ENCODE measurements at places on chromosomes 7 and 10.

DNA sequence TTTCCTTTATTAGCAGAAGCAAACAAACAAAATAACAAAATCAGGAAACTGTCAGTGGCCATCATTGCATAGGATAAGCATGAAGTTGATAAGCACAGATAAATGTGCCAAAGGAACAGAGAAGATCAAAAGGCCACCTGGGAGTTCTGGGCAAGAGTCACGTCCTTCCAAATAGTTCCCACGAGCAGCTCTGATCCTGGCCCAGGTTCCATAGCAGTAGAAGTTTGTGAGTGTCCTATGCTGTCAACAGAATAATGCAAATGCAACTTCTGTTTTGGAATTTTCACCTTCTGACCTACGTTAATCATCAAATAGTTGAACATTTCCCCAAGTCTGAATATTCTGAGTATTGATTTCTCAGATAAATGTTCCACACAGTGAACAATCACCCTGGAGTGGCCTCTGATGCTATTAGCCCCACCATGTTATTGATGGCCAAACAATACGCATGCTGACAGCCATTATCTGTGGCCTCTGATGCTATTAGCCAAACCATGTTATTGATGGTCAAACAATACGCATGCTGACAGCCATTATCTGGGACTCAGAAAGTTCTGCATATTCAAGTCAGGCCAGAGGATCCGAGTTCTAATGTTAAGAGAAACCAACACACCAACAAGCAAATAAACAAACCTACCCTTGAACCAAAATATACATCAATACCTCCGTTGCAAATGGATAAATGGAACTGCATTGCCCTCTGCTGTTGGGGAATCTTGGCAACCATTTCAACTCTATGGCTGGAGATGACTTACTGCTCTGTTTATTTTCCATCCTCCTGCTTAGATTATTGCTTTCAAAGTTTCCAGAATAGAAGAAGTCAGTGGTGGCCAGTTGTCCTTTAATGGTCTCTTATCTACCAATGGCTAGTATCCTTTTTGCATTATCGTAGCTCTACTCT lies 63.3 kb downstream of the MRC1 start:
- DNase-seq: no peak

- DNase-seq: peak; percentile 37
Measured at GRCh38 chr10:132142396-132143161, 44.2 kb upstream of the DPYSL4 start.

- DNase-seq: no peak
Measured at GRCh38 chr10:5632446-5632845, 33.9 kb downstream of the ASB13 start.

DNA sequence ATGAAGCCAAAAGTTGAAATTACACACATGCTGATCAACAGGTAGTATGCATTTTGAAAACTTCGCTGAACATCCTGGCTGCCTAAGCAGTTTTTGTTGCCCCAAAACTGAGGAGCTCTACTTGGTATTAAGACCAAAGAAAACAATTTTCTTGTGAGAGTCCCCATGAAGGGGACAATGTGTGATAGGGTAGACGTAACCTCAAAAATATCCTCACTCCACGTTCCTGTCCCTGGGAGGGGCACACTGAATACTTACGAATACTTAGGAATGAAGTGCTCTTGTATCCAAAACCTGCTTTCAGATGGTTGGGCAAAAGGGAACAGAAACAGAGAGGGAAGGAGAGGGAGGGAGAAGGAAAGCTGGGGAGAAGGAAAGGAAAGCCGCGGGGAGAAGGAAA lies 24.7 kb downstream of the CCDC6 start:
- DNase-seq: no peak

- DNase-seq: no peak
Measured at GRCh38 chr10:66637273-66638036, 288.4 kb upstream of the LRRTM3 start.

- no peak for DNase-seq
Measured at GRCh38 chr10:104069613-104070012, 16.1 kb downstream of the COL17A1 start.

GRCh38 chr10:69506487-69506833 lies 55.2 kb downstream of the TSPAN15 start:
- no peak for DNase-seq

- DNase-seq: no peak
Measured at GRCh38 chr7:158375034-158375433, 212.6 kb downstream of the PTPRN2 start.

DNA sequence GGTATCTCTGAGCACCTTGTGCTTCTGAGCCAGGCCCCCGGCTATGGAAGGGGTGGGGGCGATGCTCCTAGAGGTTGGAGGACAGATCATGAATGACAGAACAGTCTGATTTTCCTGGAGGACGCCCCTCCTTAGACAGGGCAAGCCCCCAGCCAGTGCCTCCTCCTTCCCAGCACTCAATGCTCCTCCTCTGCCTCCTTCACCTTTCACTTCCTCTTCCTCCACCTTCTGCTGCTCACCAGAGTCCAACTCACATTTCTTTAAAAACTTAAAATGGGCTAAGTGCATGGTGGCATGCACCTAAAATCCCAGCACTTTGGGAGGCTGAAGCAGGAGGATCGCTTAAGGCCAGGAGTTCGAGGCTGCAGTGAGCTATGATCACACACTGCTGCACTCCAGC lies 71.1 kb upstream of the CUX1 start:
- DNase-seq: no peak

- no peak for DNase-seq
Measured at GRCh38 chr7:131786204-131786603, 229.8 kb upstream of the PODXL start.

DNA sequence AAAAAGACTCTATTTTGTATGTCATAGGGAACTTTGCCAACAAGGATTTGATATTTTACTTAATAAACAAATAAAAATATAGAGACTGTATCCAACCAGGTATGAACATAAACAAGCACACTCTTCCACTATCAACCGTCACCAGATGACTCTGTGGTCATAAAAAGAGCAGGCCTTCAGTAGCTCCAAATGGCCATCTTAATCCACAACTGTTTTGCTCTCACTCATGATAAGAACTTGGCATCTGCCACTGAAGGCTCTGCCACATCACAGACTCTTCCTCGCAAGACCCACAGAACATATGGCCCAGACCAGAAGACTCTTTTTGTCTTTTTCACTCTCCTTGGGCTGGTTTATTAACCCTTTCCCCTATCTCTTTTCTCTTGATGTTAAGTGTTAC lies 98.7 kb upstream of the POM121L12 start:
- no peak for DNase-seq

DNA sequence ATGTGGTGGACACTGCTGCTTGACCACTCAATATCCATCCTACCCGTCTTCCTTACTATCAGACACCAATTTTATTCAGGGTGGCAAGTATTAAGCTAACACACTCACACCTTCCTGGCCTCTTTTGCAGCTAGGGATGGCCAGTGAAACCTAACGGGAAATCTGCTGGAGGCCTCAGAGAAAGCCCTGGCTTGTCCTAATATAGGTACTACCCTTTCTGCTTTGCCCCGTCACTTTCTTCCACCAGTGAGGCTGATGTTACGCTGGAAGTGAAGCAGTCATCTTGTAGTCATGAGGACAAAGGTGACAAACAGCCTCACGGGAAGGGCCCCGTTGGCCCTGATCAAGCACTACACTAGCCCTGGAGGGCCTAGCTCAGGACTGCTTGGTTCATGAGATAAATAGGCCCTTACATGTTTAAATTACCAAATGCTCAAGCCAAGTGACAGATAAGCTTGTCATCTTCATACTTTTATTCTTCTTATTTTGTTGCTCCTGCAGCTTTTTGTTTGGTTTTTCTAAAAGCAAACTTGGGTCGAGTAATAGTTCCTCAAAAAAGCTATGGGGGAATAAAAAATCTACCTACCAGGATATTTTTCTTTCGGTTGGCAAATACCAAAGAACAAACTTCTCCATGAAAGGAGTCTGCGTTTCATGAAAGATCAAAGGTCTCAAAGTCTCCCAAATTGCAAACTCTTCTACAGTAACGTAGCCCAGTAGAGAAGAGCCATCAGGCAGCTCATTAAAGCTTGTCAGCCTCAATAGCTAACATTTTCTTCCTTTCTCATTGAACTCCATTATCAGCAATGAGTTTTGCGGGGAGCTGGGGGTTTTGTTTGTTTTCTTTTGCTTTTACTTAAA lies 17.5 kb downstream of the CREB3L2 start:
- DNase-seq: no peak

- DNase-seq: peak; percentile 78
Measured at GRCh38 chr10:133258818-133259601, 17.7 kb downstream of the ADAM8 start.

DNA sequence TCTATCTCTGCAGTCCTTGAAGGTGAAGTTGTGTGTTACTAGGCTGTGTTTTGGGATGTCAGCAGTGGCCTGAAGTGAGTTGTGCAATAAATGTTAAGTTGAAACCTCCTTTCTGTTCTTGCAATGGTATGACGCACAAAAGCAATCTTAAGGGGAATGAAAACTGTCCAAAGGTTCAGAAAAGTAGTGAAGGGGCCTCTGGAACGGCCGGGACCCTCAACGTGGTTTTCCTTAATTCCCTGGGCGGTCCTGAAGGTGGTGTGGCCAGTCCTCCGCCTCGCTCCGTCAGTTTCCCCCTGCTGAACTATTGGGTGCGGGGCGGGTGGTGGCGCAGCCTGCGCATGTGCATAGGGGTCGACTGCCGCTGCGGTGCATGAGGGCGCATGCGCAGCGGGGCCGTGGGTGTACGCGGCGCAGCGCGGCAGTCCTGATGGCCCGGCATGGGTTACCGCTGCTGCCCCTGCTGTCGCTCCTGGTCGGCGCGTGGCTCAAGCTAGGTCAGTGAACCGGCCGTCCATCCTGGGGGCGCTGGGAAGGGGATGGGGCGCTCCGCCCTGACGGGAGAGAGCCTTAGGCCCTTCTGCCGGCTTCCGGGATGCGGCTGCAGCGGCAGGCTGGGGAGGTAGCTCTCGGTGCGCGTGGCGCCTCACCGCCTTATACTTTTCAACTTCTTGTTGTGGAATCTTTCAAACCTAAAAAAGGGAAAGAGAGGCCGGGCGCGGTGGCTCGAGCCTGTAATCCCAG lies at the start of gene SUMF2:
SUMF2 (plus strand) TSS at position 405 of the 744 bp plus-strand sequence; CDS start at position 431, 26 bp downstream.
- DNase-seq: peak; percentile 88

DNA sequence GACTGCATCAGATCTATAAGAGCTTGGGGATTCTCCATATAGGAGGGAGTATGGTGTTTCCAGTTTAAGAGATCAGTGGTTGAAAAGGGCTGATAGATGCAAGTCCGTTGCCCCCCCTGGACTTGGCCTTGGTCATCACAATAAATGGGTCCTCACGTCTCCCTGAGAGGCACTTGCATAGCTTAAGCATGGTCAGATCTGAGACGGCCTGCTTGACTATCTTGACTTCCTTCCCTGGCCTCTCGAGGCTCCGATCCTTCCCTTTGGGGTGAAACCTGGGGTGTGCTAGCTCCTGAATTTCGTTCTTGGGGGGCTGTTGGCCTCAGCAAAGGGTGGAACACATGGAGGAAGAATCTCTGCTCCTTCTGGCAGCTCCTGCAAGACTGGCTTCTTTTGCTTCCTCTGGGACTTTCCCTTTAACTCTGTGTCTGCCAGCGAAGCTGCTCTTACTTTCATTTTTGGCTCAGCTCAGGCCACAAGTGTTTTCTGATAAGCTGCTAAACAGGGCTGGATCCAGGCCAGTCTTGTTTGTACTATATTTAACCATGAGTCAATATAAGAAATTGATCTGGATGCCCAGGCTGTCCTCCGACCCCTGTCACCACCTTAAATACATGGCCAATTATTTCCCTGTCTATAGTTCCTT lies 11.2 kb upstream of the ZNF485 start:
- DNase-seq: no peak

DNA sequence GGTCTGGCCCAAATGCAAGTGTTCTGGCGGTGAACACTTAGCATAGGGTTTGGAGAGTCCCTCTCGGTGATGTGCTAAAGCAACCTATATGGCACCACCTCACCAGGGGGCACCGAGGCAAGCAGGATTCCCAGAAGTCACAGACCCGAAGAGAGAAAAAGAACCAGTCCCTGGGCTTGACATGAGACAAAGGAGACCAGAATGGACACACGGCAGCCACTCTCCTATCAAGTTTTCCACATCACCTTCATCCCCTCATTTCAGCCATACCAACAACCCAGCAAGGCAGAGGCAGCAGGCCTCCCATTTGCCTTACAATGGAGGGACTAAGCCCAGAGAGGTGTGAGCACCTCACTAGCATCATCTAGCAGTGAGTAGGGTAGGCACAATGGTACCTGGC lies 19.7 kb downstream of the GPRIN2 start:
- no peak for DNase-seq

DNA sequence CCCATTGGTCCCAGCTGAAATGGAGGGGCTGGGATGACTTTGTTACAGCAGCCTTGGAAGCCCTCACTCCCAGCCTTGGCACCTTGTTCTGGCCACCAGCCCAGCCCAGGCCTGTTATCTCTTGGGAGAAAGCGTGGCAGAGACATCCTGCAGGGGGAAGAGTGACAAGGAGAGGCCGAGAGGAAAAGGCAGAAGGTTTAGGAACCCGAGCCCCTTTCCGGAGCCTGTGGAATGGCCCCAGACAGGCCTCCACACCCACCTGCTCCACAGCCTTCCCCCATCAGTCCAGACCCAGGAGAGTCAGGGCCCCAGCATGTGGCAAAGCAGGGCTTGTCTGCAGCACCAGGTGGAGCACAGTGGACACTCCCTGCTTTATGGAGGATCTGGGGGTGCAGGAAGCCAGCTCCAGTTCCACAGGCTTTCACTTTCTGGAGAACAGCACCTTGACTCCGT lies 24.1 kb upstream of the TRIM8 start:
- DNase-seq: no peak

DNA sequence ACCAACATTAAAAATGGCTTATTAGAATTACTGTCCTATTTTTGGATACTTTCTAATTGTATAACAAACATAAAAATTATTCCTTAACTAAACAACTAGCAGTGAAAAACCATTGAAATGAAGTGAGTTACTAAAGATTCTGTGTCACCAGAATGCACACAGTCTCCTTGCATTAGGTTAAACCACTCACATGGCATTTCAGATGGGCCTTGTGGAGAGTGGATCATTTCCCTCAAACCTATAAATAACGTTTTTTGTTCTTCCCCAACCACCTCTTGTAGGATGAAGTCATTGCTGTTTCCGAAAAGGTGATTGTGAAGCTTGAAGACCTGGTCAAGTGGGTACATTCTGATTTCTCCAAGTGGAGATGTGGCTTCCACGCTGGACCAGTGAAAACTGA lies 38.4 kb downstream of the ARID5B start:
- no peak for DNase-seq

GRCh38 chr7:41232086-41232485 lies 470.8 kb downstream of the INHBA start:
- DNase-seq: no peak

Measured in effector CD4-positive, alpha-beta T cell (primary cell).